ENCODE measurements at places on chromosomes 1 and 21. TPM values are rescaled to one million over a fixed set of nuclear protein-coding genes. Genes with fewer than 3 reads are reported as not detected.

USH2A gene
- total RNA-seq: 0.52 TPM

PPIAL4G gene
- total RNA-seq: not detected

CLDN19 gene
- total RNA-seq: 1.6 TPM

FHAD1 gene
- 2.1 TPM for total RNA-seq

CLDN17 gene
- not detected for total RNA-seq

CTSS gene
- 29.2 TPM for total RNA-seq

JUN gene
- 103 TPM for total RNA-seq

NPPA gene
- 4.2 TPM for total RNA-seq

Data from skeletal muscle tissue (tissue), 5 donors.